Naive B cell (primary cell): ENCODE measurements at places on chromosomes 1 and 21. TPM values are rescaled to one million over a fixed set of nuclear protein-coding genes. Genes with fewer than 3 reads are reported as not detected.

Gene TMEM125
- polyA plus RNA-seq, result not detected

Gene TEDDM1
- not detected for polyA plus RNA-seq

Gene LY9
- 197 TPM for polyA plus RNA-seq

Gene MAP1LC3C
- polyA plus RNA-seq, result not detected

Gene RABGAP1L
- 76.7 TPM for polyA plus RNA-seq

Gene RO60
- 107 TPM for polyA plus RNA-seq

Gene CD5L
- polyA plus RNA-seq, result not detected

DNA sequence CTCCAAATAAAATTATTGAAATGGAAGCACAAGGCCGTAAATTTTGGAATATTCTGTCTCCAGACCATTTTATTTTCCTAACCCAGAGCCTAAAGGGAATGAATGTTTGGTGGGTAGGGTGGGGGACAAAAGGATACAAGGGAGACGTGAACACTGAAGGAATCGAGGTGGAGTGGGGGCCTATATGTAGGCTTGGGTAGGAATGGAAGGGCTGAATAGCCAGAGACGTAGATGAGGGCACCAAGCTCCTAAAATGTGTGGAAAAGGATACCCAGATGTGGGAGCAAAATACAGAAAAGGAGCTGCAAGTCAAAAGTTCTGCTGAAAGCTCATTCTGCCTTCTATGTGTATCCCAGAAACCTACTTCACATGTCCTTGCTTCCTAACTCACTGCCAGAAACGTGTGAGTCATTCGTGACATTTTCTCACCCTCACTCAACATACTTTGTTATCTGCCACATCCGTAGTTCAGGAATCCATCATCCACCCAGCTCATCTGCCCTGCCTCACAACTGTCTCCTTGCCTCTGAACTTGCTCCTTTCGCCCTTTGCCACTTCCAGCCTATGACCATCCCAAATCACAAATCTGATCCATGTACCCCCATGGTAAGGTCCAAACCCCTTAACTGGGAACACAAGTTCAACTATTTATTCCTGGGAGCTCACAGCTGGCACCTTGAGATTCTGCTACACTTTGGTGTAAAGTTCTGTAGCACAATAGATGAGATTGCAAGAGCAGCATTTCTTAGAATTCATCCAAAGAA, 84.1 kb upstream of the PRDX6 start:
- peak overlapping the region; percentile 4 for H3K27ac ChIP-seq
- H3K27me3 ChIP-seq, result no peaks in the 10 kb centered on the region
- DNase-seq, result no peak

GRCh38 chr1:161382214-161383019, 14.7 kb upstream of the CFAP126 start:
- H3K36me3 ChIP-seq, result no peaks in the 10 kb centered on the region
- peaks cover 3% of the 10 kb centered on the region for H3K4me1 ChIP-seq
- no peak overlapping the region for H3K4me3 ChIP-seq
- peak; percentile 48 for DNase-seq
- no peaks in the 10 kb centered on the region for H3K27me3 ChIP-seq
- no peak overlapping the region for H3K27ac ChIP-seq

DNA sequence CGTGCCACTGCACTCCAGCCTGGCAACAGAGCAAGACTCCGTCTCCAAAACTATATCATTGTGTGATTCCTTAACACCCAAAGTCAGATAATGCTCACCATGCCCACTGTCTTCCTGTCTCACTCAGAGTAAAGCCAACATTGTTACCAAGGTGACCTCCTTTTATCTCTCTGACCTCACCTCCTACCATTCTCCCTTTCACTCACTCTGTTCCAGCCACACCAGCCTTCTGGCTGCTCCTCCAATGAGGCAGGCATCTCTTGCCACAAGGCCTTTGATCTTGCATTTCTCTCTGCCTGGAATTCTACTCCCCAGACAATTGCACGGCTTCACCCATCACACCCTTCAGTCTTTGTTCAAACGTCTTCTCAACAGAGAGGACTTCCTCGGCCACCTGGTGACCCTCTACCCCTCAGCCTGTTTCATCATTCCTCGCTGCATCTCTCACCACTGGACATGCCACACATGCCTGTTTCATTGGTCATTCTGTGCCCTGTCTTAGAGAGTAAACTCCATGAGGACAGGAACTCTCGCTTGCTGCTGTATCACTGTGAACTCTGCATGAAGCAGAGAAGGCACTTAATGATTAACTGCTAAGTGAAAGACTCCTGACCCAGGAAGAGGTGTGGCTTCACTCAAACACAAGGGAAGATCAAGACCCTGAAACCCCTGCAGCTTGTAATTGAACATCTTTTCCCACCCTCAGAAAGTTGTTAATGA, 67.1 kb upstream of the CAPZB start:
- no peak overlapping the region for H3K4me3 ChIP-seq
- H3K27me3 ChIP-seq, result peaks cover 8% of the 10 kb centered on the region
- peaks cover 8% of the 10 kb centered on the region for H3K36me3 ChIP-seq
- no peak overlapping the region for H3K27ac ChIP-seq

- H3K27me3 ChIP-seq, result peaks cover 9% of the 10 kb centered on the region
- DNase-seq, result no peak
- H3K4me3 ChIP-seq, result no peak overlapping the region
These were observed 120.1 kb upstream of the NR5A2 start for GRCh38 chr1:199907361-199907760.

- peaks cover 76% of the 10 kb centered on the region for H3K4me1 ChIP-seq
- H3K36me3 ChIP-seq, result no peaks in the 10 kb centered on the region
- no peaks in the 10 kb centered on the region for H3K27me3 ChIP-seq
- peak overlapping the region; percentile 29 for H3K27ac ChIP-seq
These were observed 11.4 kb downstream of the NEK7 start for GRCh38 chr1:198168227-198168626.

DNA sequence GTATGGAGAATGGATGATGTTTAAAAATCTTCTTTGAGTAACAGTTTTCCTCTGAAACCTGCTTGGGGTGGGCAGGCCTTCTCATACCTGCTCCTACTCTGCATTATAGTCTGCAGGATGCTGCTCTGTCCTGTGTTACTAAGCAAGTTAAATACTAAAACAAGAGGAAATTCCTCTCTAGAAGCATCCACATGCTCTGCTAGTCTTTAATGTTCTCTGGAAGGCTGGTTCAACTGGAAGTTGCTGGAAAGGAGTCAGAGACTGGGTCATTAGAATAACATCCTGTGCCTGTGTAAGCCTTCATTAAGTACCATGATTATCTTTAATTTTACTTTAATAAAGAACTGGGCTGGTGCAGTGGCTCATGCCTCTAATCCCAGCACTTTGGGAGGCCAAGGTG, 5.8 kb downstream of the SELP start:
- peaks cover 16% of the 10 kb centered on the region for H3K4me1 ChIP-seq
- DNase-seq, result no peak
- H3K4me3 ChIP-seq, result no peak overlapping the region
- H3K27me3 ChIP-seq, result no peaks in the 10 kb centered on the region
- peaks cover 14% of the 10 kb centered on the region for H3K36me3 ChIP-seq
- H3K27ac ChIP-seq, result no peak overlapping the region

DNA sequence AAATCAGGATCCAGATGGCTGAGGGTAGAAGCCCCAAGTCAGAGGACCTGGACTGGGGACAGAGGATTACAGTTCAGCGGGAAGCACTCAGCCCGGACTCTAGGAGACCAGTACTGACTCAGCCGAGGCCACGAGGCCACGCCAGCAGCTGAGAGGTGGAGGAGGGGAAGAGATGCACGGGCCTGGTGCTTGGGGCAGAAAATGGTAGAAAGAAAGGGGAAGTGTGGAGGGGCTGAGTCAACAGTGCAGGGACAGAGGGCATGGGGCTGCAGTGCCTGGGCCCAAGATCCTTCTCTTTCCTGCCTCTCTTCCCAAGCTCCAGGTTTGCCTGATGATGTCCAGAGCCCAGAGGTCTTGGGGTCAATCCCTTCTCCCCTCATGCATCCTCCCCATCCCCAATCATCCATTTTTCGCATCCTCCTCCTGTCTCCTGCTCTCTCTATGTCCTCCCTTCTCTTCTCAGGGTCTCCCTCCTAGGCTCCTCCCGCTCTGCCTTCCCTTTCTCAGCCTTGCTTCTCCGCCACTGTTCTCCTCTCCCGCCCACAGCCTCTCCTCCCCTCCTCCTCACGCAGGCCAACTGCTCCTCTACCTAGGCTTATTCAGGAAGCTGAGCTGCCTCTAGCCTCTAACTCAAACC, 7.7 kb downstream of the ARHGEF2 start:
- DNase-seq, result peak; percentile 69
- H3K27me3 ChIP-seq, result no peaks in the 10 kb centered on the region
- H3K36me3 ChIP-seq, result peaks cover 51% of the 10 kb centered on the region
- peak overlapping the region; percentile 93 for H3K27ac ChIP-seq
- H3K4me1 ChIP-seq, result peaks cover 97% of the 10 kb centered on the region
